Keratinocyte (primary cell): ENCODE measurements at places on chromosomes 5 and 9. TPM values are rescaled to one million over a fixed set of nuclear protein-coding genes. Genes with fewer than 3 reads are reported as not detected.
A peak's percentile ranks its signal among the peaks of the same experiment; 100 is the strongest.

MARCHF3 gene
- 0.26 to 0.45 TPM (median 0.35 TPM) in 3 replicates for polyA plus RNA-seq

MEF2C gene
- 0.07 to 0.13 TPM (median 0.10 TPM) in 3 replicates for polyA plus RNA-seq

CCDC183 gene
- 0.03 to 0.08 TPM (median 0.06 TPM) in 3 replicates for polyA plus RNA-seq

GRCh38 chr9:91382298-91382697, 20.6 kb upstream of the AUH start:
- DNase-seq, result no peak

DNA sequence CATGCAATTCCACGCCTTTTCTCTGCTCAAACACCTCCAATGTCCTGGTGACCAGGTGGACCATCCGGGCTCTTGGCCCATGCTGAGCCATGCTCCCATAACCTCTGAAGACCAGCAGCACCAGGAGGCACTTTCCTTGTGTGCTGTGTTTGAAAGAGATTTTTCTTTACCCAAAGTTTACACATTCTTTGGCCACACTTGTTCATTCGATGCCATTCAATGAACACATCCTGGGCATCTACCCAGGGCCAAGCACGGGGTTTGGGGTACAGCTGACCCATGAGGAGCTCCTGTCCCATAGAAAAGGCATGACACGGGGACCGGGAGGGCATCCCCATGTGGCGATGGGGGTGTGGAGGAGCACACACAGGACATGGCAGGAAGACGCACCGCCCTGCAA, 77.1 kb upstream of the IRX1 start:
- no peak for DNase-seq

DNA sequence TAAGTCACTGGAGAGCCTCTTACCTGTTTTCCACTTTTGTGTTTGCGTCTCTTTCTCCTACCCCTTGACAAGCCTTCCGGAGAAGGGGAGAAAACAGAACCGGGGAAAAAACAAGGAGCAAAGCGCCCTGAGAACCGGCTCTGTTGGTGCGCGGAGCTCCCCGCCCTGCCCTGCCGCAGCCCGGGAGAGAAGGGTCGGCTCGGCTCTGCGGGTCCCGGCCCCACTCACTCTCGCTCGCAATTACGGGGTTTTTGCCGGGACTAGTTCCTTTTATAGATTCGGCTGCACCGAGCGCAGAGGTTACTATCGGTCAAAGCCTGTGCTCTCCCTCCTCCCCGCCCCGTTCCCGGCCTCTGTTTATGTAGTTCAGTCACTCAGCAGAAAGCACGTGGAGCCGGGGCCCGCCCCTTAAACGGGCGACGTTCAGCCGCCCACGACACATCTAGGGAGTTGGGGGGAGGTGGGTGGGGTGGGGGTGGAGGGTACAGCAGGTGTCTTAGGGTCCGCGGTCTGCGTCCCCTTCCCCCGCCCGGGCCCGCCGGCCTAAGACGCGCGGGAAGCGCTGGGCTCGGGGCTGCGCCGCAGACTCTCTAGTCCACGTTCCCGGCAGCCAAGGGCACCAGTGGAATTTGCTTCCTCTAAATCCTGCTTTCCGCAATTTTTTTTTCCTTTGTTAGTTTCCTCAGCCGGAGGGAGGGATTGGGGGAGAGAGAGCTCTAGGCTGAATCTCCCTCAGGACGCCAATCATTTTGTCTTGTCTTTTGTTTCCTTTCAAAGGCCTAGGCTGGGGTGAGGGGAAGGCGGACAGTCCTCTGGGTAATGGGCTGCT, at the start of gene ABCA1:
Gene ABCA1, minus strand, starts transcription at position 244 of the 829 bp plus-strand sequence. CDS start 24,476 bp downstream, outside the sequence.
- no peak for DNase-seq

C5orf52 gene
- polyA plus RNA-seq, result not detected in 3 replicates

DNA sequence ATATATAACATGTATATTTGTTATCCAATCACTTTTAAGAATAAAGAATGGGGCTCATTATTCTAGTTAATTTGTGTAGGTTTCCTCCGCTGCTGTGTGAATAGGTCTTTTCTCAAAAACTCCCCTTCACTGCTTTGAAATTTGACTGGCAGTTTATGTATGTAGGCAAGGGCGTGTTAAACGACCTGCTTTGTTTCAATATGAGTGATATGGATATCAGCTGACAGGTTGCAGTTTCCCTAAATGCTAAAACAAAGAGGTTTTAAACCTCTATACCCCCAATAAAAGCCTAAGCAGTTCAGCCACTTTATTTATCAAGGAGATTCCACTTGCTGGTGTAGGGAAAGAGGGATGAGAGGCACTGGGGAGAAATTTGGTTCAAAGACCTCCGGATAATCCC, 159.6 kb downstream of the TMEM167A start:
- no peak for DNase-seq

DOK3 gene
- 1.5 to 3.6 TPM (median 1.7 TPM) in 3 replicates for polyA plus RNA-seq

DNA sequence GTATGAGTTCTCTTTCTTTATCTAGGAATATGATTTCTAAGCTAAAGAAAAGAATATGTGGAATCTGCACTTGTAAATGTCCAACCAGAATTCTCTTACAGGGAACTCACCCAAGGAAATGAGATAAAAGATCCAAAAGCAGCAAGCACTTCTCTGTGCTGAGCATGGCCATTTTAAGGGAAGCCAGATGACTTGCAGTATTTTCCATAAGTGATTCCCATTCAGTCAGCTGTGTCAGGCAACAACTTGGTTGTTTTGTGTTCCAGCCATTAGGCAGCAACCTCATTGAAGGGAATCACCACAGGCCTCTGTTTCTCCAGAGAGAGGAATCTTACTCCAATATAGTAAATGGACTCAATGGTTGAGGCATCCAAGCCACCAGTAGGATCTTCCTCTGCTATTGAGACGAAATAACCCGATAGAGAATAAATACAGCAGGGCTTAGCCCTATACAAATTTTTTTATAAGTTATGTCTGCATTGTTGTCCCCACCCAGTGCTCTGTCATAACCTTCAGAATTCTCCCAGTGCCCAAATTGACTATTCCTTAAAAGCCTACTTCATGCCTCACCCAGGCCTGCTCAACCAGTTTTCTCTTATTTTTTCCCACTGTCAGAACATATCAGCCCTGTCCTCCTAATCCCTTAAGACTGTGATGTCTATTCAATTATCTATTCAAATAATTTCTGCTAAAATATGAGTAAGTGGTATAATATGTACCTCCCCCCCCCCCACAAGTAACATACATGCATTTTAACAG, 236.6 kb downstream of the PJA2 start:
- no peak for DNase-seq

RGS7BP gene
- not detected in 3 replicates for polyA plus RNA-seq

- no peak for DNase-seq
These were observed 320.2 kb downstream of the RFX3 start for GRCh38 chr9:3205421-3206095.

GRCh38 chr9:109246533-109246932, 74.3 kb downstream of the EPB41L4B start:
- no peak for DNase-seq

GRCh38 chr9:75601280-75601679, 289.2 kb upstream of the PCSK5 start:
- DNase-seq, result no peak

GPR151 gene
- polyA plus RNA-seq, result not detected in 3 replicates

DNA sequence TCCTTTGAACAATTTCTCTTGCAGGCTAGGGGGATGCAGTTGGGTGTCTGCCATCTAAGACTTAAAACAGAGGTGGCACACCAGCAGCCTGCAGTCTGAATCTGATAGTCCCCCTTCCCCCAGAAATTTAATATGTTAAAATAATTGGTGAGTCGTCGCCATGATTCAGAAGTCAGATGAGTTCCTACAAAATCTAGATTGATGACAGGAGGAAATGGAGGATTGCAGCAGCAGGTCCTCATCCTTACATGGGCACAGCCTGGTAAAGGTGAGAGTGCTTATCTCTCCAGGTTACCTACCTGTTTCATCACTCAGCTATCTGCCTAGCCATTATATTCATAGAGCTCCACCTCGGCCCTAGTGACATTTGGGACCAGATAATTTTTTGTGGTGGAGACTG, 112.3 kb downstream of the PCSK1 start:
- no peak for DNase-seq

GRCh38 chr5:174837919-174838902, 113.8 kb downstream of the MSX2 start:
- peak; percentile 0 for DNase-seq

CEP72 gene
- 4.0 to 4.5 TPM (median 4.3 TPM) in 3 replicates for polyA plus RNA-seq

GRCh38 chr9:110048976-110049698, 158.8 kb downstream of the C9orf152 start:
- no peak for DNase-seq

DNA sequence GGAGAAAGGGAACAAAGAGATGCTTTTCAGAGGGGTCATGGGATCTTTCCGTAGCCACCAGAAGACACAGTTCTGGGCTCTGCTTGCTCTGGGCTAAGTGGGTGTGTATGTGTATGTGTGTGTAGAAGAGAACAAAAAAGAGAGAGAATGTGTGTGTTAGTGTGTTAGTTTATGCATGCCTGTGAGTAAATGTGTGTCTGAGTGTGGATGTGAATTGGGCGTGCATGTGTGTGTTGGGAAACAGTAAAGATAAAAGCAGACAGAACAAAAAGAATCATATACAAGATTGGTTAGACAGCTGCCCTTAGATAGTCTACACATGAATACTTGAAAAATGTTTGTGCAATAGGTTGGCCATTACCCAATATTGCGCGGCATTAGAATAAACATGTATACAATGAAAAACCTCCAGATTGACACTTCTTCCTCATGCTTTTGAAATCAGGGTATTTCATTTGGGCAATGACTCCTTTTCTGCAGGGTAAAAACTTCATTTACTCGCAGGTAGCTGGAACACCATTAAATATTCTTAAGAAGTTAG, 36.5 kb upstream of the HSPA9 start:
- no peak for DNase-seq

- DNase-seq, result no peak
These were observed 253.9 kb downstream of the TAF11L14 start for GRCh38 chr5:17888155-17888554.

GRCh38 chr5:29229461-29229860, 1964.0 kb upstream of the CDH6 start:
- DNase-seq, result no peak

GRCh38 chr9:4691795-4692194, 12.4 kb downstream of the CDC37L1 start:
- no peak for DNase-seq

EGFLAM gene
- polyA plus RNA-seq, result not detected in 3 replicates

DNA sequence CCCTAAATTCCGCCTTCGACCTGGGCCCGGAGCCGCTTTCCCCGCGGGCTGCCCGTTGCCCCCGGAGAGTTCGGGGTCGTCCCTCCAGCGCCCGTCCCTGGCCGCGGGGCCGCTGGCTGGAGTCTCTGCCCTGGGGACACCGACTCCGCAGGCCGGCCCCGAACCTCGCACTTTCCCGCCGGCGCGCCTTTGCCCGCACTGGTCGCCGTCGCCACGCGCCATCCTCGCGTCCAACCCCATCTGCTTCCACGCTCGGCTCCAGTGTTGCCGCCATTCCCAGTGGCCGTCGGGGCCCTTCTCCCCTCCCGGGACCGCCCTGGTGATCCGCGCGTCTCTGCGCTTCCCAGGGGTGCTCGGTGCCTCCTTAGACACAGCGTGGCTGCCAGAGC, 11.0 kb downstream of the LHX3 start:
- no peak for DNase-seq

GRCh38 chr9:134060546-134060945, 7.3 kb downstream of the BRD3 start:
- no peak for DNase-seq

- no peak for DNase-seq
These were observed 544.5 kb downstream of the CSNK1G3 start for GRCh38 chr5:124056326-124056990.

- no peak for DNase-seq
These were observed 16.0 kb downstream of the SLC22A5 start for GRCh38 chr5:132385326-132386105.

WDR38 gene
- polyA plus RNA-seq, result not detected in 3 replicates

LCN2 gene
- 28.9 to 77.4 TPM (median 67.4 TPM) in 3 replicates for polyA plus RNA-seq

PRELID2 gene
- polyA plus RNA-seq, result 2.0 to 6.5 TPM (median 5.1 TPM) in 3 replicates

- DNase-seq, result no peak
These were observed 148.4 kb downstream of the C5orf15 start for GRCh38 chr5:133819977-133820471.

DNA sequence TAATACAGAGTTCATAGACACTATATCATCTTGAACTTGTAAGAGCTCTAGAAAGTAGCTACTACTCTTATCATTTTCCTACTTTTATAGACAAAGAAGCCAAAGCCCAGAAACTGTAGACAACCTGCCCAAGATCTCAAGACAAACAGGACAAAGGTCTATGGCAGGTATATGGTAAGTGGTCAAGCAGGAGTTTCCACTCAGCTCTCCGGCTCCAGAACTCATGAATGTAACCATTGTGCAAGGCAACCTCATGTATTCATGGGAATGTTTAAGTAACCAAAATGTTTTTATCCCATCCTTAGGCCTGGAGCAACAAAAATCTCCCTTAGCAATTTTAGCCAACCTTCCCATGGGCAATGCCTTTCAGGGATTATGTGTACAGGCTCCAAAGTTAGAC, 163.4 kb upstream of the PUM3 start:
- DNase-seq, result no peak

NMUR2 gene
- polyA plus RNA-seq, result 0.05 TPM in 1 of 3 replicates, not detected in the others

DNA sequence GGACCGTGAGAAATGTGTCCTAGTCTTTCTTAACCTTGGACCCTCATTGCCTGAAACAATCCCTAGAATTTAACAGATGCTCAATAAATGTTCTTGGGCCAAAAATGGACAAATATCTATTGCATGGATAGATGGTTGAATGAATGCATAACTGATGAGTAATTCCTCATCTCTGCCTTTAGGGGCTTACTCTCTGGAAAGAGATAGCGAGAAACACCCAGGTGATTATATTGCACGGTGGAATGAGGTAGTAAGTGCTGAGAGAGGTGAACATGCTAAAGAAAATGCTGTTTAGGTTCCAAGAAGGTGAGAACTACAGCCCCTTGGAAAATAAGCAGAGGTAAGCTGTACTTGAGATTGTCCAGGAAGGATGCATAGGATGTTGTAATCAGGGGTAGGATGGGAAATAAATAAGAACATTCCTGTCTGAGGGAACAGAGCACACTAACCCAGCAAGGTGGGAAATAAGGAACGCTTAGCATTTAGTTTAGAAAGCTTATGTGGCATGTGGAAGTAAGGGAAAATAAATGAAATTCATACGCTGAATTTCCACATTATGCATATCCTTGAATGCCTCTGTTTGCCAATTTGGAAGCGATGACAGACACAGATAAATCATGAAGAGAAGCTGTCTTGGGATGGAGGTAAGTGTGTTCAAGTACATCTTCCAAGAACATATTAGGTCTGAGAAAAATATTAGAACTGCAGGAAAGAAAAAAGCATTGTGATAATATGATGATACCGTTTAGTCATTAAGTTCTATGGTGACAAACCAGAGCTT, 426.6 kb downstream of the ARHGEF28 start:
- no peak for DNase-seq

HRH2 gene
- polyA plus RNA-seq, result 0.08 TPM in 1 of 3 replicates, not detected in the others

GRCh38 chr9:77731930-77732329, 83.8 kb upstream of the GNA14 start:
- DNase-seq, result no peak

PRR7 gene
- 1.1 to 4.7 TPM (median 4.3 TPM) in 3 replicates for polyA plus RNA-seq

DNA sequence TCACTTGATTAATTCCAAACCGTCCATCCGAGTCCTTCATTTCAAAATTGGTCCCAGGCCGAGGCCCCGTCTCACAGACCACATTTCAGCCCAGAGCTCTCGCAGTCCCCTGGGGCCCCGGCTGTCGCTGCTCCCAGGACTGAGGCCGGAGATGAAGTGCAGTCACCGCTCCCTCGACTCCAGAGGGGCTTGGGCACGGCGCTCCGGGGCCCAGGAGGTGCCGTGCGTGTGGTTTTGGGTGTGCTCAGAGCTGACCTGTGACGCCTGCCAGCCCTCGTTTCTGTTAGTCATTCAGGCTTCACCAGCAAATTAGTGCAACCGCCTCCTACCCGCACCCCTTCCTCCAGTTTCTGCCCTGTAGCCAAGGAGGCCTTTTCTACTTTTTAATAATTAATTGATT, 48.7 kb upstream of the PHYKPL start:
- no peak for DNase-seq

- DNase-seq, result no peak
These were observed 248.1 kb upstream of the IZUMO3 start for GRCh38 chr9:24793787-24794186.

ZBTB6 gene
- 4.9 to 7.3 TPM (median 5.7 TPM) in 3 replicates for polyA plus RNA-seq

PBX3 gene
- polyA plus RNA-seq, result 20.9 to 26.3 TPM (median 23.5 TPM) in 3 replicates
